ENCODE measurements at places on chromosomes 6 and 20.

DNA sequence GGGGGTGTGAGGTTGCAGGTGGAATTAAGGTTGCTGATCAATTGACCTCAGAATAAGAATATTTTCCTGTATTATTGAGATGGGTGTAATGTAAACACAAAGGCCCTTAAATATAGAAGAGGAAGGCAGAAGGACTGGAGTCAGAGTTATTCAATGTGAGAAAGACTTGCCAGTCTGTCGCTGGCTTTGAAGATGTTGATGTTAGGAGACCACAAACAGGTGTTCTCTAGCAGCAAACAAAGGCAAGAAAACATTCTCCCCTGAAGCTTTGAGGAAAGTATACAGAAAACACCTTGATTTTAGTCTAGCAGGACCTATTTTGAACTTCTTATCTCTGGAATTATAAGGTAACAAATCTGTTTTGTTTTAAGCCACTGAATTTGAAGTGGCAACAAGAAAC lies 138.9 kb upstream of the PTPRK start:
- DNase-seq: no peak

DNA sequence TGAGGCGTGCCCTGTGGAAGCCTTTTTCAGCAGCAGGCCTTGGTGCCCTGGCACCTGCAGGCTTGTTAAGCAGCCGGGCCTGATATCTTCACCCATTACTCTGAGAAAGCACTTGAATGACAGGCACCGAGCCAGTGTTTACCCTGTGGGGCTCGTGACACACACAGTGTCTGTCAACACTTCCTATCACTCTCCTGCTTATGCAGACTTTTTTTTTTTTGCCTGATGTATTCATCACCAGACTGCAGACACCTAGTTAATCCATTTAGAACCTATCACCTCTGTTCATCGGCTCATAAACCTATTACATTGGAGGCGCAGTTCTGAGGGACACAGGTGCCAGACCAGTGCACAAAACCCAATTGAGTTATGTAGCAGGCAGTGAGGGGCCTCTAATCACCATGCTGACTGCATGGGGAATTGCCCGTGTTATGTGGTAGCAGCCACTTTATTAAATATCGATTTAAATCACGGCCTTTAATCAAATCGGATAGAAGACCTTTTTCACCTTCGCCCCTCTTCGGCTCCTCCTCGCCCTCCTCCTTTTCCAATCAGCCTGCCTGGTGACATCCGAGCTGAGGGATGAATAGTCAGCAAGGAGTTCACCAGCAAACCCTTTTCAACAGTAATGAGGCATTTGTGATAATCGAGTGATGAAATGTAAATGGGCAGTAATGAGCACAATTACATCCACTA lies 962.9 kb upstream of the SLC35B3 start:
- no peak for DNase-seq

GRCh38 chr20:13671512-13671911 lies 32.8 kb upstream of the TASP1 start:
- no peak for DNase-seq

DNA sequence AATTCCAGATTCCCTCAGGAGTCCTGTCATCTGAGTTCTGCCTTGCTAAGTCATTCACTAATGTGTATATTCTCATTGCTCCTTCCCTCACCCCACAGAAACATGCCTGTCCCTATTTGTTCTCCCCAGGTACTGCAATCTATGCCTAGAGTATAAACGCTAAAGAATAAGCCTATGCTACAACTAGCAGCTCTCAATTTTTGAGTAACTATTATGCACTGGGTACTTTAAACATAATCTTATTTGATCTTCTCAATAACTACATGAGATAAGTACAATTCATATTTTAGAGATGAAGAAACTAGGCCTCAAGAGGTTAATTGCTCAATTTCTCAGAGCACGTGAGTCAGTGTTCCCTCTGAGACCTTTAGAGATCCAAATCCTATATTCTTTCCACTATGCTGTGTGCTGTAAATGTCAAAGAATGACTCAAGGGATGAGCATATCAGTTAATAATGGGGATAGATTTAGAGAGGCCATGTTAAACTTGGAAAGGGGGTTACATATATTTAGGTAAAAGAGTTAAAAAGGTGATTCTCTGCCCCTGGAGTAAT lies 423.8 kb upstream of the ADGRB3 start:
- DNase-seq: no peak

GRCh38 chr20:59191036-59191755 lies 27.6 kb downstream of the ZNF831 start:
- DNase-seq: no peak

- no peak for DNase-seq
Measured at GRCh38 chr20:18992418-18992817, 178.8 kb downstream of the SCP2D1 start.

GRCh38 chr6:79902046-79902445 lies 45.3 kb downstream of the ELOVL4 start:
- DNase-seq: no peak

DNA sequence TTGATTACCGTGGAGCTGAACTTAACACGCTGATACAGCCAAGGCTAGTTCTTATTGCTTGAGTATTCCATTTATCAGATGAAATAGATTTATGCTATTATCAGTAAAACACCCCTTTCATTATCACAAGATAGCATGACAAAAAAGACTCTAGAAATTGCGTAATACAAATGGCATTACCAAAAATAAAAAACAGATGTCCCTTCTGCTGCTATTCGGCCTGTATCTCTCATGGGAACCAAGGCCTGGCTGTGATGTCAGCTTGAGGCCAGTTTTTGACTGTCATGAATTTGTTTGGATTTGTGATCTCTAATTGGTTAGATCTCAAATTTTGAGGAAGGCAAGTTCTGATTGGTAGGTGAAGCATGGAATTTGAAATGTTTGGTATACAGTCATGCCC lies 25.2 kb downstream of the MEI4 start:
- DNase-seq: peak; percentile 1

- no peak for DNase-seq
Measured at GRCh38 chr6:100404051-100404450, 60.7 kb downstream of the SIM1 start.

DNA sequence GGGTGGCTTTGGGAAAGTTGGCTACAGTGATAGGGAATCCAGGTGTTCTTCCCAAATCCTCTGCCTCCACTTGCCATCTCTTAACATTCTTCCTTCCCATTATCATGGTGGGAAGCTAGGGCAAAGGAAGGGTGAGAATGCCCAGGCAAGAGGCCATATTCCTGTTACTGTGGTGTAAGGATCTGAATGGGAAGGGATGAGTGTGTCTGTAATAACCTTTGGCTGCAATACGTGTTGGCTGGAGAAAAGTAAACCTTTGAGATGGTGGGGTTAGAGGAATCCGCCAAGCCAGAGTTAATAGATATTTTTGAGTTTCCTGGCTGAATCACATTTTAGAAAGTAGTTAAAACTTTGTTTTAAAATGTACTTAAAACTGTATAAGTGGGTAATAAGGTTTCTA lies 45.9 kb downstream of the RNF144B start:
- no peak for DNase-seq

DNA sequence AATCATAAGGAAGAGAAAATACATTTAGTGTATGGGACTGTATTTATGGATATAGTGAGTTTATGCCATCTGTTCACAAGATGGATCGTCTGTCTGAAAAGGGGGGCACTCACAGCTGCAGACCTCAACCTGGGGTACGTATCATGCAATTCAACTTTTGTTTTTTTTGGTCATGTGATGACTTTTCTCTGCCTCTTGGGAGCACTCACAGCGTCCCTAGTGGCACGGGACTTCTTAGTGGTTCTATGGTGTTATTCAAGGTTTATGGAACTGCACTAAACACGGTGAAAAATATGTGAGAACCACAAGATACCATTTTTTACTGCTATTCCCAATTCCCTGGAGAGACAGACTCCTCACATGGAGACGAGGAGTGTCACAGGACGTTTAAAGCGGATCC lies 60.4 kb upstream of the MPC1 start:
- DNase-seq: no peak

DNA sequence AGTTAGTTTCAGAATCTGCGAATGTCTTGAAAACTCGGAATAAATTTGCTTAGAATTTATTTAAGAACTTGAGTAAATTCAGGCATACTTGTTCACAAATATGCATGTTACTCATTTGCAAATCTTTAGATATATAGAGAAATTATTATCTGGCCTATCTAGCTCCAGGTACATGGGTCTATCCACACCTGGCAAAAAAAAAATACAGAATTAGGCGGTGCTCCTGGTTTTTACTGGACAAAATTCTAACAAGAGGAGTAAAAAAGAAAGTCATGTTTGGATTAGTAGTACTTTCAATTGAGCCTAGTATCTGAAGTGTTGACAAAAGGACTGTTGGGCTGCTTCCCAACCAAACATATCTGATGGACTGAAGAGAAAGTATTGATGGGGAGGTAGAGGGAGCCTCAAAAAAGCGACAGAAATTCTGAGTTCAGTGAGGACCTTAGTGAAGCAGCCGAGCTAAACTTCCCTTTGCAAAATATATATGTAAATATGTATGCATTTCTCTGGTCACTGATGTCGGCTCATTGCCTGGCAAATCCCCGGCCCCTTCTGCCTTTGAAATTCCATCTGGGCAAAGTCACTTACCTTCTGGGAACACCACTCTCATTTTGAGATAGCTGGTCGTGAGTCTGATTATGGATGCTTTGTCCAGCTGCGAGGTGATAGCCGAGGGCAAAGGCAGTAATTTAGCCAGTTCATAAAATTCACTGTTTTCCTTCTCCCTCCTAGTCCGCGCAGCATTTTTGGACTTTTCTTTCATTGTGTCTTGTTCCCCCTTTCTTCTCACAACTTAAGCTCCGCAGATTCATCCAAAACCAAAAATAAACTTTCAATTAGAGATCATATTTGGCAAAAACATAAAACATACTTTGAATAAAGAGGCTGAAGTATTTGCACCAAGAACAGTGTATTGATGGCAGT lies 1.8 kb downstream of the SIM1 start:
- no peak for DNase-seq

- no peak for DNase-seq
Measured at GRCh38 chr6:108798670-108799353, 49.4 kb upstream of the ARMC2 start.

GRCh38 chr6:77474973-77475372 lies 11.7 kb upstream of the HTR1B start:
- no peak for DNase-seq

DNA sequence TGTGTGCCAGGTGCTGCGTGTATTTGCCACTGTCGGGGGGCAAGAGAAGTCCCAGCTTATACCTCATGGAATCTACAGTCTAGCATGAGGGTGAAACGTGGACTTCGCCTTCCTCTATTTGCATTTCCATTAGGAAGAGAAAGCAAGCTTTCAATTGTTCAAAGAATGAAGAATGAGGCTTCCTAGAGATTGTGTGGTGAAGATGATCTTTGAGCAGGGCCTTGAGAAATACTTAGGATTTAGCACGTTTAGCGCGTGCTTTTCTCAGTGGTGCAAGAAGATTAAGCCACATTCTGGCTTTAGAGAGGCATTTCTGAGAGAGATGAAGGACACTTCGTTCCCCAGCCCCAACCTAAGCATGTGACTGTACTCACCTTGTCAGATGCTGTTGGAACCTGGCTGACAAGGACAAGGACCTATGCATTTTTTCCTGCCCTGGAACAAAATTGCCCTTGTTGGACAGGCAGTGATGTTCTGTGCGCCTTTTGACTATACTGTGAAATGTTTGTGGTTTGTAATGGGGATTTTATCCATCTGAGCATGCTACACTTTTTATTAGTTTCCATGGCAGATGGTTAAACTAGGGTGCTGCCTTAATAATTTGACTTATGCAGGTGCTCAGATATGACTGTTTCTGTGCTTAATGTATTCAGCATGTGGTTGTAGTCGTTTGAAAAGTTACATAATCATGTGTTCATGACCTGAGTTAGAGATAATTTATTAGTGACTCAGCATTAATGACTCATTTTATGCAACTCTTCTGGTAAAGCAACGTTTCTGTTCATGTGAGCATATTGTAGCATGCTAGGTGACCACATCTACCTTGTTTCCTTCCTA lies 10.7 kb downstream of the TULP4 start:
- peak; percentile 62 for DNase-seq

GRCh38 chr20:50062006-50062838 lies 50.7 kb downstream of the UBE2V1 start:
- no peak for DNase-seq

GRCh38 chr6:37971266-37971665 lies 151.7 kb downstream of the ZFAND3 start:
- DNase-seq: no peak

DNA sequence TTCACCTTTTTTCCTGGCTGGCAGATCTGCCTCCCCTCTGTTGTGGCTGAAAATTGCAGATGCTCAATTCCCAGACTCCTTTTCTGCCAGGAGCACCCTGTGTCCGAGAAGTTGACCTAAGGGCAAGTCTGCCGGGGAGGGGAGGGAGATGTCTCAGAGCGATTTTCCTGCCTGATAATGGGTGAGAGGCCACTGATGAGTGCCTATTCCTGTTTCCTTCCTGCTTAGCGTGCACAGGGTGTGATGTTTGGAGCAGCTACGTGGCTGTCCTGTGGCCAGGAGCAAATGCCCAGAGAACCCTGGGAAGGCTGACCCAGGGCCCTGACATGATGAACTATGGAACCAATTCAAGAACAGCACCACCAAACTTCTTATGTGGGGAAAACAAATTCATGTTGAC lies 22.5 kb downstream of the SOX4 start:
- no peak for DNase-seq

DNA sequence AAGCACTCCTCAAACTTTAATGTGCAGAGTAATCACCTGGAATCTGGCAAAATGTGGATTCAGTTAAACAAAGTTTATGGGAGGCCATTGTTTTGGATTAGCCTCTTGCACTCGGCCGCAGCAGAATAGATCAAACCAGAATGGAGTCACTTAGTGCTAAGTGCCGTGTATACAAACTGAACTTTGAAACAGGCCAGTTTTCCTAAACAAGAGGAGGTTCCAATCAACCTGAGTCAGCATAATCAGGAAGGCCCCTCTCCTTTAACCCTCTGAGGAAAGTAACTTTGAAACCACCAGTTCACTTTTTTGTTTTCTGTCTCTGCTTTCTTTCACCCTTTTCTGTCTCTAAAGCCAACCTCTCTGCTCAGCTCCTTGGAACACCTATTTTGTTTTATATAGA lies 92.2 kb downstream of the UST start:
- DNase-seq: no peak

- no peak for DNase-seq
Measured at GRCh38 chr20:42161228-42161829, 543.2 kb upstream of the CHD6 start.

GRCh38 chr6:99467509-99468106 lies 42.5 kb upstream of the PNISR start:
- no peak for DNase-seq

- no peak for DNase-seq
Measured at GRCh38 chr20:46627234-46627633, 24.0 kb downstream of the SLC13A3 start.

Data from fibroblast of skin of left quadriceps (primary cell).